ENCODE measurements at places on chromosomes 16 and 17.

DNA sequence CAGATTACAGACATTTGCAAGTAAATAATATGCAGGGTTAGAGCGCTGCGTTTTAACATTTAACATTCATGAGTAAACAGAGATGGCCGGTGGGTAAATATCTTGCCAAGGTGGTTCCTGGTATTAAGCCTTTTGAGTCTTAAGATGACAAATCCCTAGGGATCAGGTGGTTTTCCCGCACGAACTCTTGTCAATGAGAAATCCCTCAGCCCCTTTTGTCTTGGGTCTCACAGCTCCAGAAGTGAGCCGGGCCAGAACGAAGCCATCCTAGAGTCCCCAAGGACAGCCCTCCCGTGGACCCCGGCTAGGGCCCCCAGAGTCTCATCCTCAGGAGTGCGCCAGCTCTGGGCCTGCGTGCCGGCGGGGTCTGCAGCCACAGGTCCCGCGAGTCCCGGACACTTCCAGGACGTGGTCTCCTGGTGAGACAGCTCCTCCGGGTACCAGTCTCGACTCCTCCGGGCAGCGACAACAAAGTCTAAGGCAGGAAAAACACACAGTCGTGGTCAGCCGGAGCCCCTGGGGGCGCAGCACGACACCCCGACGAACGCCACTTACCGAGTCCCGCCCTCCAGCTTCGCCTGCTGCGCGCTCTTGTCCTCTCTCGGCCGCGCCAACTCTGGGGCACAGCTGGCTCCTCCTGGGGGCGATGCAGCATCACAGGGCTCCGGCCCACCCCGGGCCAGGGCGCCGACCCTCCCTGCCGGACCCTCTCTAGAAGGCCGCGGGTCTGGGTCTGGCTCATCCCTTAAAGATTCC is 13.3 kb downstream of the MIS12 start:
- DNase-seq: no peak

DNA sequence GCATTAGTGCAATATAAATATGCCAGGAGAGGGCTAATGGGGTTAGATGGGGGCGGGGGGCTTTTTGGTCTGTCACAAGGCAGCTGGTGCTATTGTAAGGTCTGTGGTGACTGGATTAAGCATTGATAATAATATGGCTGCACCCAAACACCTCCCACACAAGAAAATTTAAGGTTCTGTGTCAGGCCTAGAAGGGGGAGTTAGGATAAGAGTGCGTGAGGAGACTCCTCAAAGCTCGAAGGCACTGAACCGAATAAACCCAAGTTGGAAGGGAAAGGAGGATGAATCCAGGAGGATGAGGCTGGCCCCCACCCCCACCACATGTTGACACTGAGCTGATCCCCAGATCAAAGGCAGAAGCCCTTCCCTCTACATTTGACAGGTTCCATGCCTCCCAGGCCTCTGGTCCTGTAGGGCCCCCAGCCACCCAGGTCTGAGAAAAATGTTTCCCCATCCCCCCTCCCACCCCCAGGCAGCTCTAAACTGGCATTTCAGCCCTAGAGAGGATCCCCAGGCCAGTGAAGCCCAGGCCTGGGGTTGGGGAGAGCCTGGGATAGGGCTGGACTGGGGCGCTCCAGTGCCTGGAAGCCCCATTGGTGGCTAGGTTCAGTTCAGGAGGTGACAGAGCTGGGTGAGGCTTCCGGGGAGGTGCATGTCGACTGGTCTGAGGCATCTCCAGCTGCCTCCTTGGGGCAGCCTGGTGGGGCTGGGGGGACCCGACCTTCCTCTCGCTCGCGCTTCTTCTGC is 1.7 kb downstream of the HOXB1 start:
- no peak for DNase-seq

DNA sequence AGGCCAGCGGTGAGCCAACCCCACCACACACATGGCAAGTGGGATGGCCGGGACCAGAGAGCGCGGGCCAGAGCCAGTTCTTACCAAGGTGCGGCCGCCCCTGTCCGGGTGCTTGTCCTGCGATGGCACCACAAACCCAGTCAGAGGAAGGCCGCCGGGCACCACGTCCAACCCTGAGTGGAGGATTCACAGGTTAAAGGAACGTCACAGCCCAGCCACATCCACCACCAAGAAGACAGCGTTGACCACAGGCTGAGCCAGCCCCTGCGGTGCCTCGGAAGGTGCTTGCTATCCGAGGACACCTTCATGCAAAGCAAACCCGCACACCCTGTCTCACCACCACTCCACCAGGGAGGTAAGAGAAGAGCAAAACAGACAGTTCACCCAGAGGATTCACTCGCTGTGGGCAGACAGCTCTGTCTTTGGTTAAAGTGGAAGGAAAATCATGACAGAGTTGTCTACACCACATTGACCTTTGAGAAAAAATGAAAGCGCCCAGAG is 15.8 kb downstream of the SLX4 start:
- DNase-seq: no peak

- DNase-seq: no peak
Observed at GRCh38 chr17:68288804-68289203, 2.1 kb downstream of the SLC16A6 start.

DNA sequence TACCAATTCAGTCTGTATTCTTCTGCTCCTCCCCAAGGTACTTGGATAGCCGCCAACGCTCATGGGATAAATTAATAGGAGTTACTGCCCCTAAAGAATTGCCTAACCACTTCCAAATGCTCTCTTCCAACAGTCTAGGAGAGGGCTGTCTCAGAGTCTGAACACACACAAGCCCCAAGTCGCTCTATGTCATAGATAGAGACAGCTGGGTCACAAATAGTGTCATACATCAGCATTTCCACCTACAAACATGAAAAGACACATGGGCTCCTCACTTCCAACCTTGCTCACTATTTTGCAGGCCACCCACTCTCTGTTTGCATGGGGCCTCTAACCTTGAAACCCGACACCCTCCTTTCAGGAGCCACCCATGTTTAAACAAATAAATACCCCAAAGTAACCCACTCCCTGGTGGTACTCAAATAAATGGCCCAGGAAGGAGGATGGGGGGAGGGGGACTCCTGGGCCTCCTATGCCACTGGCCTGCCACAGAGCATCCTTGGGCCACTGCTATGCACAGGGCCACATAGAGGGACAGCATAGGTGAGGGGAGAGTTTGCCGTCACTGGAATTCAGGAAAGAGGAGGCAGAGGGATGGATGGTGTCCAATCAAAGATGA is 265.9 kb downstream of the SOX9 start:
- no peak for DNase-seq

- DNase-seq: no peak
Observed at GRCh38 chr17:47982091-47982617, 11.2 kb downstream of the CDK5RAP3 start.

DNA sequence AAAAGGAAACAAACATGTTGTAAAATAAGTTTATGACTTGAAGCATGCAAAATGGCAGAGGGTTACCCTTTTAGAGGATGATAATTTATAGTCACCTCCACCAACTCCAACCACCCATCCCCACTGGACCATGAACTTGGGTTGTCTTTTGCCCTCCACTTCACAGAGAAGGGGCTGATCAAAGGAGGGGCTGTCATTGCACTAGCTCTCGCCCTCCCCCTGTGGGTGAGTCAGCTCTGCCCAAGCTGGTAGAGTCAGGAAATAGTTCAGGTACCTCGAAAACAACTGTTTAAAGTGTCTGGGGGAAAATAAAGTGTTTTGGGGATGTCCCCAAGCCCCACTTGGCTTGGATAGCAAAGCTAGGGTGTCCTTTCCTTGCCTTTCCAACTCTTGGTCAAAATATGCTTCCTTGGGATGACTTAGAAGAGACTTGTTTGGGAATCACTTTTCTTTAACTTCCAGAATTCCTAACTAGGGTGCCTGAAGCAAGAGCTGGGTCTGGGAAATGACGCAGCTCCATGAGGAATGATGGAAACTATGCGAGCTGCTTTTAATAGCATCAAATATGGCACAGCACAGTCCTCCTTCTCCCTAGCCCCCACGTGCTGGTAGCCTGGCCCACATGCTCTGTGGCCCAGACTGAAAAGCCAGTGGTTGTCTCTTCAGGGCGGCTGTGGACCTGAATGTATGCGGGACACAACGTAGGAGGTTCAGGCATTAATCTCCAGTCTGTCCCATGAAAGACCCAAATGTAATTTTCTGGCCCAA is 40.7 kb downstream of the TBX4 start:
- DNase-seq: no peak

- no peak for DNase-seq
Observed at GRCh38 chr16:58481226-58481869, 18.6 kb upstream of the NDRG4 start.

- DNase-seq: no peak
Observed at GRCh38 chr17:55693254-55694216, 29.1 kb downstream of the TMEM100 start.

DNA sequence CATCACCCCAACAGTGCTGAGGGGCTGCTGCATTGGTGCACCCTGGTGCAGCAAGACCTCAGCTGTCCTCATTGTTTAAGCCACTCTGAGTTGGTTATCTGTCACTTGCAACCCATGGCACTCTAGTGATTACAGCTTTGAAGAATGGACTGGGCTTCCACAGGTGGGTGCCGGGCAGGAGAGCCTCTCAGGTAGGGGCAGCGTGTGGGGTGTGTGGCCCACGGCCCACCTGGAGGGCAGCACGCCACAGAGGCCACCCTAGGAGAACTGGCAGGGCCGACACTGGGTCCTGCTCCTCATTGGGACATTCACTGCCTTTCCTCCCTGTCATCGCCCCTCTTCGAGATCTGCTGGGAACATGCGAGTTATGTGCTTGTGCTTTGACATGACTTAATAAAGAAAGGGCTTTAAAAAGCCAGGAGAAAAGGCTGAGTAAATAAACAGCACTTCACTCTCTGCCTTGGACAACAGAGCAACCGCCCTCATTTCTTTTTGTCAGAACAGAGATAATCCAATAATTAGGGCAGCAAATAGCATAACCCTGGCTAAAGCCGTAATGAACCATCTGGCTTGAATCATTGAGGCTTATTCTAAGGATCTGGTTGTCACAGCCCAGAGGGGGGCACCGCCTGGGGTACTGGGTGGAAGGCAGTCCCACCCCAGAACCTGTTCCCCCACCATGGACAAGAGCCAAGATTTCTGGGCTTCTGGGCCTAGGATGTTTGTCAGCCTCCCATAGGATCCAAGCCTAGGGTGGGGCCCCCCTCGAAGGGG is 3.0 kb downstream of the DOC2B start:
- DNase-seq: no peak

- no peak for DNase-seq
Observed at GRCh38 chr16:31519759-31520431, 7.8 kb upstream of the AHSP start.

All from memory B cell (primary cell).